ENCODE measurements at places on chromosomes 13 and 19. TPM values are rescaled to one million over a fixed set of nuclear protein-coding genes. Genes with fewer than 3 reads are reported as not detected.

Gene RGCC
- 51.1 TPM for total RNA-seq

- peak; percentile 89 for DNase-seq
Observed at GRCh38 chr13:99357131-99357596, 50.0 kb upstream of the GPR183 start.

GRCh38 chr13:40204246-40204645, 462.2 kb downstream of the FOXO1 start:
- DNase-seq = no peak

DNA sequence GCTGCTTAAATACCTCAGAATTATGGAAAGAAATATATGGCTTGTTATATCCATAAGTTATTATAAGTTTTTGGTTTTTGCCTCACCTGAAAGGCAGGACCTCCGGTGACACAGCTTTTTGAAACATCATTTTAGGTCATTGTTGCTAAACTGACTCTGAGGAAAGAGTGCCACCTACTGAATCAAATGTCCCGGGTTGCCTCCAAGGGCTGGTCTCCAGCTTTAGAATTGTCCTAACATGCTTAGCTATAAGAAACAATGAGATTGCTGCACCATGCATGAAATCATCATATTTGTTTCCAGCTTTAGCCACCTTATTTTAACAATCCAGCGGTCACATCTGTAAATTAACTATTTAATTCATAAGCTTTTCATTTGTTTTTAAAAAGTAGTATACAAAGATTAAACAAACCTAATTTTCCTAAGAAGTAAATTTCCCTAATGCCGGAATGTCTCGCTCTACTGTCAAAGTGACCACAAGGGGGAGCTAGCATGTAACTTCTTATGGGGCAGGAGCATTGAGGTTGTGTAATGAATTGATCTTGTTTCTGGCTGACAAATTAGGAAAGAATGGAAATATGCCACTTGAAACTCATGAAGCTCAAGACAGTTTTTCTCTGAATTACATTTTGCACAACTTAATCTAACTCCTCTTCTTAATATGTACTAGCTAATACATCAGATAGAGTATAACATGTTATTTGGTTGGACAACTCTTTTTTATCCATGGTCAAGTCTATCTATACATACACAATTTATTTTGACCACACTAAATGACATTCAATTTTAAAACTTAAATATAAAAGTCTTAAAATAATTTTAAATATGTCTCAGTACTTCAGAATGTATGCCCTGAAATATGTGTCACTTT, 6.7 kb upstream of the PCDH17 start:
- peak; percentile 78 for DNase-seq

GRCh38 chr19:36113894-36114720, 568 bp downstream of the POLR2I start:
- peak; percentile 24 for DNase-seq

- DNase-seq = no peak
Observed at GRCh38 chr13:70964124-70964523, 855.9 kb upstream of the KLHL1 start.

DNA sequence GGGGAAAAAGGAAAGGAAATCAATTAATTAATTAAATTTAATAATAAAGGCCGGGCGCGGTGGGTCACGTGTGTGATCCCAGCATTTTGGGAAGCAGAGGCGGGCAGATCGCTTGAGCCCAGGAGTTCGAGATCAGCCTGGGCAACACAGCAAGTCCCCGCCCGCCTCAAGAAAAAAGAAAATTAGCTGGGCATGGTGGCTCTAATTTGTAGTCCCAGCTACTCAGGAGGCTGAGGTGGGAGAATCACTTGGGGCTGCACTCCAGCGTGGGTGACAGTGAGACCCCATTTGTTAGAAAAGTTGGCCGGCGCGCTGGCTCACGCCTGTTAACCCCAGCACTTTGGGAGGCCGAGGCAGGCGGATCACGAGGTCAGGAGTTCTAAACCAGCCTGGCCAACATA, 733 bp upstream of the CD320 start:
- DNase-seq = no peak

GRCh38 chr19:33231511-33231910, 5.9 kb upstream of the SLC7A10 start:
- no peak for DNase-seq

Measured in fibroblast of lung (primary cell).